SK-N-SH (cell line): ENCODE measurements at places on chromosomes 5 and 9.

DNA sequence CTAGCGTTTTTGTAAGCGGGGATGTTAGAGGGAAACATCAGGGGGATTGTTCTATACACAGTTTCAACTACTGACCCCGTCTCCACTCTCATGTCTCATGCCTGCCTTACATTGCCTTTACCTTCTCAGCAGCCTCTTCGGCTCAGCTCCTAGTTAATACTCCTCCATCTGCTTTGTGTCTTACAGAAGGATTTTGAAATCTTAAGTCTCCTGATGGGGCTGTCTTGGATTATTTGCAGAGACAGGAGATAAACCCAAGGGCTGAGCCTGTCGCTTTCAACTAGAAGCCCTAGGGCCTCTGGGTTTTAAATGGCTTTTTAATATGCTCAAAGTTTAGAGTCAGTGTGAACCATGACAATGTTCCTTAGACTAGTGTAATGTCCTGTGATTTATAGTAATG lies 161.5 kb downstream of the CARTPT start:
- DNase-seq, result no peak

- no peak for DNase-seq
These were observed 194.8 kb downstream of the SPOCK1 start for GRCh38 chr5:137304226-137304874.

DNA sequence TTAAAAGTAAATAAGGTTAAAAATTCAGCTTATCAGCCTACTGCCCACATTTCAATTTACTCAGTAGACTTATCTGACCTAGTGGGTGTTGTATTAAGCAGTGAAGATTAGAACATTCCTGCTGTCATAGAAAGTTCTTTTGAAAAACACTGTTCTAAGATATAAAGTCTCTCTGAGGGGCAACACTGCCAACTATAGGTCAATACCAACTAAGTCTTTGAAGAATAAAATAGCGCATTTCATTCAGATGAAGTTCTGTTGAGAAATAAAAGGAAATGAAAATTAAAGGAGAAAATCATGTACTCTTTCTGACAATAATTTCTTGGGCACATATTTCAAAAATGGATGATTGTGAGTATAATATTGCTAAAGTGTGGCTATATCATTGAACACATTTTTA lies 86.8 kb downstream of the PTPRD start:
- no peak for DNase-seq

DNA sequence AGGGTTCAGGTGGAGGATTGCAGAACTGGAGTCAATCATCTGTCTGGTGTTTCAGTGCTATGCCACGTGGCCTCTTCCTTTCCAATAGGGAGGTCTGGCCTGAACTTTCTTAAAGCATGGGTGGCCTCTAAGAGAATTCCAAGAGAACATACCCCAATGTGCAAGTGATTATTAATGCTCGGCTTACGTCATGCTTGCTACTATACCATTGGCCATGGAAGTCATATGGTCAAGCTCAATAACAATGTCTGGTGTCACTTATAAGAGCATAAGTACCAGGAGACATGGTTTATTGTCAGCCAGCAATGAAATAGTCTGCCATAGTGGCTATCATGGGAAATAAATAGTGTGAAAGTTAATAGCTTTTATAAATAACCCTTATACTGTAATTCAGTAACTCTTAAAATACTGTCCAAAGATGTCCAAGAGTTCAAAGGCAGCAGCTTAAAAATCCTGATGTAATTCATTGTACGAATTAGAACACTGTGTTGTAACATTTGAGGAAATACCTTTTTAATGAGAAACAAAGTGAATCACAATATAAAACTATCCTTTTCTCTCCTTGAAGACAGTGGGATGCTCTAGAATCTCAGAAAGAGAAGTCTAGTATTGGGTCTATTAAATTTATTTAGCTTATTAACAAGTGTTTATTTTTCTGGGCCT lies 355.4 kb upstream of the PRR16 start:
- DNase-seq, result no peak

DNA sequence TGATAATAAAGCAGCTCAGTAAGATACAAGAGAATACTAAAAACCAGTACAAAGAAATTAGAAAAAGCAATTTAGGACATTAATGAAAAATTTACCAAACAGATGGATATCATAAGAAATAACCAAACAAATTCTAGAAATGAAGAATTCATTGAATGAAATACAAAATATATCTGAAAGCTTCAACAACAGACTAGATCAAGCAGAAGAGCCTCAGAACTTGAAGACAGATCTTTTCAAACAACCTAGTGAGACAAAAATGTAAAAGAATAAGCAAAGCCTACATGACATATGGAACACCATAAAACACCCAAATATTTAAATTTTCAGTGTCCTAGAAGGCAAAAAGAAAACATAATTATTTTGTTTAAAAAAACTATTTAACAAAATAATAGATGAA lies 66.9 kb downstream of the SKIC3 start:
- no peak for DNase-seq

GRCh38 chr5:77635067-77635916 lies 3.2 kb downstream of the OTP start:
- no peak for DNase-seq

GRCh38 chr5:180160215-180160614 lies 48.8 kb downstream of the RASGEF1C start:
- DNase-seq, result no peak

DNA sequence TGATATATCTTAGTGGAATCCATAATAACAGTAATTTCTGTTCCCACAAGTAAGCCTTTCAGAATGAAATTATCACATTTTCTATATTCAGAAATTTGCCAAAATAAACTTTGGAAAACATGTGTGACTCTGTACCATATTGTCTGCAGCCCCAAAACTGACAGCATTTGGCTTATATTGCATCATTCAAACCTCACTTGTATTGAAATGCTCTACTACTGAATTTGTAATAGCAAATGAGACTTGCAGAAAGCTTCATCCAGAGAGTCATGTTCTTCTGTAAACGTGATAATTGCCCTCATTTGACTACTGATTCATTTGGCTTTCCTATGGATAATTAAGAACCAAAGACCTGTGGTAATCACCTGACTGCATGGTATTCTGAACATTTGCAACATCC lies 1249.5 kb upstream of the CDH18 start:
- no peak for DNase-seq

- DNase-seq, result no peak
These were observed 65.0 kb upstream of the DAP start for GRCh38 chr5:10825897-10826644.

- DNase-seq, result no peak
These were observed 10.5 kb downstream of the DOCK2 start for GRCh38 chr5:169647566-169647965.

DNA sequence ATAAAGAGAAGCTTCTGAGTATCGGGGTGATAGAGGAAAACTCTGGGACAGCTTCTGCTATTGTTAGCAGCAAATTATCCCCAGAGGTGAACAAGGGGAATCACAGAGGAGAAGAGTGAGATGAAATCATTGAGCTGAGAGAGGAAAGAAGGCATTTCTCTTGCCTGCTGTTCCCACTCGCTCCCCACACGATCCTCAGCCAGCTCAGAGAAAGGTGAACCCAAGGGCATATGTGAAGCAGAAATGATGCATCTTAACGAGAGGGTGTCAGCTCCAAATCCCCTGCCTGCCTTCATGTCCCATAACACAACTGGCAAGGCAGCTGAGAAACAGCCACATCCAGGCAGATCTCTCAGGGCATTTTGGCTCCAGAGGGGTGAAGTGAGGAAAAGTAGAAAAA lies 111.6 kb downstream of the BRINP1 start:
- no peak for DNase-seq

DNA sequence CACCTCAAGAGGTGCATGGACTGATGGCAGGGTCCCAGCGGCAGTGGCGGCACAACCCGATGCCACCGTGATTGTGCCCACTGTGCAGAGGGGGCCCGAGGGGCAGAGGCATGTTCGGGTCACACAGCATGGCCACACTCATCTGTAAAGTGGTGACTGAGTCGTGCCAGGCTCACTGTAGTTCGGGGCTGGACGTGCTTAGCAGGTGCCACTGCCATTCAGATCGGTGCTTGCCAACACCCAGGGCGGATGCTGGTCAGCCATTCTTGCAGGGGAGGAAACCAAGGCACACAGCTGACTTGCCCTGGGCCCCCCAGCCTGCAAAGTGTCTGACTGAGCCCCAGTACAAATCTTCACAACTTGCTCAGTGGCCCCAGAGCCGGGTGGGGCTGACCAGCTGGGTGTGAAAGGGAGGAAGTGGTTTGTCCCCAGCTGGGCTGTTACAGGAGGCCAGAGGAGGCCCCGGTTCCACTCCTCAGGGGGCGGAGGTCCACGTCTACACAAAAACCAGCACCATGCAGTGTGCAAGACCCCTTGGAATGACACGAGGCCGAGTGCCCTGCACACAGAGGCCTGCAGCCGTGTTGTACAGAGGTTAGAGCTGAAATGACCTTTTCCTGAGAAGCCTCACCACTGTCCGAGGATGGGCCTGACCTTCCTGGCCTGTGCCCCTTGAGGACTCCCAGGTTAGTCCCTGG lies 17.9 kb downstream of the FGD3 start:
- DNase-seq, result no peak

- no peak for DNase-seq
These were observed 29.5 kb downstream of the SURF6 start for GRCh38 chr9:133306242-133307204.

- DNase-seq, result no peak
These were observed 103.9 kb downstream of the LHFPL2 start for GRCh38 chr5:78544561-78545201.

DNA sequence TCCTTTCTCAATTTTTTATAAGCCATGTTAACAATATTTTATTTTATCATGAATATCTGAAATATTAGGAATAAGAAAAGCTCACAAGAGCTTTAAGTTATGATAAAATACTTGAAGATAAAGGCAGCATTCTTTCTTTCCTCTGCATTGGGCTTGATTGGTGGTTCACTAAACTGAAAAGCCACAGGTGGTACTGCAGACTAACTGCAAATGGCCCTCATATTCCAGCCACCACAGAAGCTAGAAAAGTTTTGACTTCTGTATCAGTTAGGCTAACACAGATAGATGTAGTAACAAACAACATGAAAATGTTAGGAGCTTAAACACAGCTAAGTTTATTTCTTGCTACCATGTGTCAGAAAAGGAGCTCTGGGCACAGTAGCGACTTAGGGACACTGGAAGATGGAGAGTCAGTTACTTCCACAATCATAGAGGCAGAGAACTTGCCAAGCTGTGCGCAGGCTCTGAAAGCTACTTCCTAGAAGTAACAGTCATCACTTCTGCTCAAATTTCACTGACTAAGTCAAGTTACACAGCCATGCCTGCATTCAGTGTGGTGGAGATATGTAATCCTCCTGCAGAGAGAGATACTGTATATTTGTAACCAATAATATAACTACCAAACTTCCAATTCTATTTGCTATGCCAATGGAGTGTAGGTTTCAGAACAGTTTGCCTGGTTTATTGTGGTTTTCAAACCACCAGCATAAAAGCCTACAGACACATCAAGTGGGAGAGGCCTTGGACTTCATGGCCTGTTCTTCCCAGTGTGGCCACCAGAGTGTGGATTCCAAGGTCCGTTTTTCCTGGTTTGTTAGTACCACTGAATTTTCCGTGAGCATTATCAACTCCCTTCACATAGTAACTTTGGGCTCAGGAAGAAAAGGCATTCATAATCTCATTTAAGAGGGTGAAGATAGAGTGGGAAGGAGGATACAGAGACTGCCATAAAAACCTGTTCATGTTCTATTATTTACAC lies 268.3 kb downstream of the PJA2 start:
- DNase-seq, result no peak

DNA sequence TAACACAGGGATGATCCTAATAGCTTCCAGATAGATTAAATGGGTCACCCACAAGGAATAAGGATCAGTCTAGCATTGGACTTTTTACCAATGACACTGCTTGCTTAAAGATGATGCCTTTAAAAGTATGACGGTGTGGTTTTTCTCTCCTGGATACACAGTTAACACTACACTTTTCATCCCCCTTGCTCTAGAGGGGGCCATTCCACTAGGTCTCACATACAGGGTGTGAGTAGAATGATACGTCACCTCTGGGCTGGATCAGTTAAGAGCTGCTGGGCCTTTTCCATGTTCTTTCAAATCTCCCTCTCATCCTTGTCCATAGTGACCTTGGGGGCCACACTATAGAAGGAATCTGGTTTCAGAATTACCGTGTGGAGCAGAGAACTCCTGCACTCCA lies 140.6 kb downstream of the FSTL4 start:
- no peak for DNase-seq

DNA sequence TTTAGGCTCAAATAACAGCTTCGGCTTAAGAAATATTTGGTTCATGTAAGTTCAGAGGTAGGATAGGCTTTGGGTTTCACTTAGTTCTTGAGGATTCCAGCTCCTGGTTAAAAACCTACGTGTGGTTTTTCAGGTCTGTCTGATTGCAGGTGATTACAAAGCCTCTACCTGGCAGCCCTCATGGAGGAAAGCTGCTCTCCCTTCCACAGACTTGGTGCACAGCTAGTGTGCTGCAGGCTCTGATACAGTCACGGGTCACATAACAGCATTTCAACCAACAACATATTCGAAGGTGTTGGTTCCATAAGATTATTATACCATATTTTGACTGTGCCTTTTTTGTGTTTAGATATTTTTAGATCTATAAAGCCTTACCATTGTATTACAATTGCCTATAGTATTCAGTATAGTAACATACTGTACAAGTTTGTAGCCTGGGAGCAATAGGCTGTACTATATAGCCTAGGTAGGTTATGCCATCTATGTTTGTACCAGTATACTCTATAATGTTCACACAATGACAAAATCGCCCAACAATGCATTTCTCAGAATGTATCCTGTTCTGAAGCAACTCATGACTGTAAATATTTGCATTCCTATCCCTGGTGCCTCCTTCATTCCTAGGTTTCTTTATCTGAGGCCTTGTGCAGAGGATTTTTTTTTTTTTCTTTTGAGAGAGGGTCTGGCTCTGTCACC lies 8.0 kb upstream of the DCP2 start:
- no peak for DNase-seq

DNA sequence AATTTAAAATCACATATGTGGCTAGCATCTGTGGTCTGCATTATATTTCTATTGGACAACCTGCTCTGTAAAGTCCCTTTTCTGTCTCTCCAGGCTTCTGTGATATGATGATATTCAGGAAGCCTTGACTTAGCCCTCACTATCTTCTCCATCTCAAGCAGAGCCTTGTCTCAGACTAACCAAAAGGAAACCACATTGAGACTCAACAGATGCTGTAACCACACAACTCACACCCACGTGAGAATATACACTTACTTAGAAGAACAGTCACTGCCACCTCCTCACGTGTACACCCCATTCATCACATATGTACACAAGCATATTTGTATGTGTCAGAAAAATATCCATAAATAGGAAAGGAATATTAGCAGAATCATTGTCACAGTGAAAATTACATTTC lies 33.6 kb downstream of the HTR4 start:
- no peak for DNase-seq

DNA sequence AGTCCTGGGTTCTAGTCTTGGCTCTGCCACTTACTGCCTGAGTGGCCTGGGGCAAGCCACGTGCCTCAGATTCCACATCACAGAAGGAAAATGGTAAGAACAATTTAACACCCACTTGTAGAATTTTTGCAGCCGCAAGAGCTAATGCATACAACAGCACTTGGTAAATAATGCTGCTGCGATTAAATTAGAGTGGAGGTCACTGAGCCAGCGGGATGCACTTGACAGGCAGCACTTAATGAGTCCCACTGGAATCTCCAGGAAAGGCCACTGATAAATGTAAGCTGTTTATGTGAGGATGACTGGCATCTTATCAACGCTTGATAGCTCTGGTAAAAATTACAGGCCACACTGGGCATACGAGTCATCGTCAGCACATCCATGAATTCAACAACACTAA lies 59.4 kb upstream of the UBTD2 start:
- no peak for DNase-seq
